ENCODE measurements at places on chromosomes 1 and 21. TPM values are rescaled to one million over a fixed set of nuclear protein-coding genes. Genes with fewer than 3 reads are reported as not detected.

DNA sequence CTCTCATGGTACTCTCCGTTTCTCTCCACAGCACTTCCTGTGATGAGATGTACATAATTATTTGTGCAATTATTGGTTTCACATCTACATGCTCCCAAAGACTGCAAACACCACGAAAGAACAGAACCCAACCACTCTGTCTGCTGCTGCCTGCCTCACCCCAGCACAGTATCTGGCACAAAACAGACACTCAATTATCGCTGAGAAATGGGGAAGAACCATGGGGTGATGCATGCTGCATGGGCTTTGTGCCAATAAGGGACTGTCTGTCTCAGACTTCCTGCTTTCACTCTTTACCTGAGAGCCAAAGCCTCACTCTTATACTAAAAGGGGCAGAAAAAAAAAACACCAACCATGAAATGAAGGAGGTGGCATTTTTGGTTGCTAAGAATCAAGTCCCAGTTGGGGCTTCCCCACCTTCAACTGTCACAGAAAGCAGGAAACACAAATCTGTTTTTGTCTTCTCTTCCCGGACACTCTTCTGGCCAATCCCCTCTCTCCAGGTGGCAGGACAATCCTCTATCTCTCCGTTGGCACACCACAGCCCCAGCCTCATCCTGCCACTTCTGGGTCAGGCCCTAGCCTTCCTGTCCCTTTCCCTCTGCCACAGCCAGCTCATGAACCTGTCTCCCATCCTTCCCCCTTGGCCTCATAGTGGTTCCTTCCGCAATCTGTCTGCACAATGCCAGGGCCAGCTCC, 82.0 kb downstream of the TGFBR3 start:
- DNase-seq = no peak

- no peak for DNase-seq
Observed at GRCh38 chr1:80894921-80895320, 905.8 kb upstream of the ADGRL2 start.

DNA sequence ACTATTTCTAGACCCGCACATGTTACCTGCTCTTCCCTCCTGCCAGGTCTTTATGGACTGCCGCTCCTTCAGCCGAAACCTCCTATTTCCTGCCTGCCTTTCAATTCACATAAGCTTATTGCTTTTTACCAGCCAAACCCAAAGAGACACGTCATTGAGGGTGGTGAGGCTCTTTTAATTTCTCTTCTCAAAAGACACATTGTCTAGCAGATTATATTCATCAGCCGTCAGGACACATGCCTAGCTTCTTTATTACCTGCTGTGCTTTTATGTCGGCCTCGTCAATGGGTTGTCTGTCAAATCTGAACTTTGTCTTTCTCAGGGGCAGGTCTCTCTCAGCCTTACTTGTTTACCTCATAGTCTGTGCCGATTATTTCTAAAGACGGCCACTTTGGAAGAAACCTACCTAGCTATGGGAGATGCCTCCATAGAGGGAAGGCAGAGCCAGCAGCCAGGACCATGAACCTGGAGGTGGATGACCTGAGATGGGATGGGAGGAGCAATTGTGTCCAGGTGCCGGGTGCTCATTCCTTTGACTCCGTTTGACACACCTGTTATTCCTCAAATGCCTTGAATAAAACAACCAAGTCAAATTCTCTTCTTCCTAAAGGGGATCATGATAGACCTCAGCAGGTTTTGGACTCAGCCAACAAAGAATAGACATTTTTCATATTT, 42.0 kb downstream of the ZBTB18 start:
- no peak for DNase-seq

Gene UMODL1
- not detected for total RNA-seq

Gene RGS1
- 55.9 TPM for total RNA-seq
